ENCODE measurements at places on chromosomes 12 and 14.

GRCh38 chr12:52522346-52523011 is 2.3 kb upstream of the KRT5 start:
- DNase-seq = no peak

DNA sequence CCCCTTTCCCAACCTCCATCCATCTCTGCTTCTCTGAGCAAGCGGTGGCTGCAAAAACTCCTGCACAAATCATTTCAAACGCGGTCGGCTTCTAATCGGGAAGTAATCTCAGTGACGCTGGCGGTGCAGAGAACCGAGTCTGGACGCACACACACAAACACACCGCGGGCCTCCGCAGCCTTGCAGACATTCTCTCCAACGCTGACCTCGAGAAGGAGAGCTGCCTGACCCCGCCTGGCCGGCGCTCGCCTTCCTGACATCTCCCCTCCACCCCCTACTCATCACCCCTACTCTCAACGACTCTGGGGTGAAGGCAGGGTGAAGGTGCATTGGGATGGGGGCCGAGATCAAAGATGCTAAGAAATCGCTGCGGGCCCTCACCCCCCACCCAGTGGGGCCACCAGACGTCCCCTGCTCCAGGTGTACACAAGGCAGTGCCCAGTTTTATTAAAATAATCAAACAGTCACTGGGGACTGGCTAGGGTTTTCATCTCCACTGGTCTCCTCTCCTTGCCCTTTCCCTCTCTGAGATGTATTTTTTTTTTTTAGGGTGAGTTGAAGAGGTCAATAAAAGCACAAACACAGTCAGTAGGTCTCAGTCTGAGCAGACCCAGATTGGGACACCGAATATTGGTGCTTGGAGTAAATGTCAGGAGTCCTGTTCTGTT is 506 bp upstream of the TBX5 start:
- DNase-seq = no peak

DNA sequence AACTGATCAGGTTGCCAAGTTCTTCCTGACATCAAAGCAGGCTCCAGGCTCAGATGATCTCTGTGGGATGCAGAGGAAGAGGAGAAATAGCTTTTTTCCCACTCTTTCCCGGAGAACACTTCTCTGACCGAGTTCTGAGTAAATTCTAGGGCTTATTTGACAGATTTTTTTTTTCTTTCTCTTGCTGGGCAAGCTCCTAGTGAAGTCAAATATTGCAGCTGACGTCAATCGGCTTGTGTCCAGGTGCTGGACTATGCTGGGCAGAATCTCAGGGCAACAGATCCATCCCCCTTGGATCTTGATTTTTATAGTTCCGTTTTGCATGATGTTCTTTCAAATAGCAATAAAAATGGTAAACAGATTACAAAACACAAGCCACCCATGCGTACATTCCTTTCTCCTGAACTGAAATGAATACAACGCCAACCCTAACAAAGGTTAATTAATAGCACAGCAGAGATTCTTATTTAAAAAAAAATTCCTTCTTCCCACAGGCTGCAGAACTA is 182.2 kb downstream of the NOVA1 start:
- DNase-seq = no peak

GRCh38 chr12:89959179-89959578 is 250.5 kb upstream of the ATP2B1 start:
- no peak for DNase-seq

GRCh38 chr14:59631237-59631636 is 54.6 kb upstream of the CCDC175 start:
- no peak for DNase-seq

- DNase-seq = no peak
Measured at GRCh38 chr14:79278286-79278797, 933.0 kb downstream of the DIO2 start.

GRCh38 chr12:62931477-62931876 is 3.5 kb downstream of the PPM1H start:
- DNase-seq = no peak

GRCh38 chr12:114678028-114678427 is 5.9 kb downstream of the TBX3 start:
- no peak for DNase-seq

GRCh38 chr12:99505805-99506204 is 141.7 kb upstream of the GARIN6 start:
- DNase-seq = no peak

DNA sequence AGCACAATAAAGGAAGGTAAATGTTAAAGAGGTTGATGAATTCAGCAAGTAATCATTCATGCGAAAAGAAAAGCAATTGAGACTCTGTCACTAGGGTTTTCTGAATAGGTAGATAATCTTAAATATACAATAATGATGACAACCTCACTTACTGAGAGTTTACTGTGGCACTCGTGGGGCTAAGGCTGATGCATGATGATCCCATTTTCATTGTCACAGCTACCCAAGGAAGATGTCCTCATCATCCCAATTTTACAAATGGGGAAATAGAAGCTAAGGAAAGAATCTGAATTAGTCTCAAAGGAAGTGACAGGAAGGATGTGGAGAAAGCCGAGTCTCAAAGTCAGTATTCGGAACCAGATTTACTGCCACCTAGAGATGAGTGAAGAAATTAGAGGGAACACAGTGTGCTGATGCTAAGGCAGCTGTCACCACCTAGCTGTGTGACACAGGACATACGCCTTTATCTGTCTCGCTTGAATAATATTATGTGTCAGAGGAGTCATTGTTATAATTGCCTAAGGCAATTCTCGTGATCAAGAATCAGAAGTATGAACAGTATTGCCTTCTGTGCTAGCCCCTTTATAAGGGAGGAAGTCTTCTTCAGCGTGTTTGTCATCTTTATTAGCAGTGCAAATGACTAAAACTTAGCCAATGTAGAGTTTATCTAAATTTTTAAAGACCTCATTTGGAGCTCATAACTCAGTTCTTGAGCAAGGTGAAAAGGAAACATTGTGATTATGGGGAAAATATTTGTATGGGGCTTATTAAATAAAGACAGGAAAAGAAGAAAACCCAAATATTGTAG is 63.2 kb downstream of the ERGIC2 start:
- no peak for DNase-seq

DNA sequence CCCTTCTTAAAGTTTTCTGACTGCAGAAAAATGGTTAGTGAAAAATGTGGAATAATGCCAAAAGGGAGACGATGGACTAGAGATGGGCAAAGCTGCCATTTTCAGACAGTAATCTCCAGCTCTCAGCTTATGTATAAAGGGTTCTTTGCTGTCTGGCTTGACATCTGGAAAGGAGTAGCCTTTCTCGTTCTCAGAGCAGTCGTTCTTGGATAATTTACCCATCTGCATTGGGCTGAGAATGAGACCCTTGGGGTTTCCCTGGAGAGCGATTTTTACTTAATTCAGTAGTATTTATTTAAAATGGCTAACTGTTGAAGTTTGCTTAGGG is 1.2 kb downstream of the NUDT4 start:
- no peak for DNase-seq

GRCh38 chr12:132085291-132085635 is 58.9 kb downstream of the DDX51 start:
- DNase-seq = no peak

DNA sequence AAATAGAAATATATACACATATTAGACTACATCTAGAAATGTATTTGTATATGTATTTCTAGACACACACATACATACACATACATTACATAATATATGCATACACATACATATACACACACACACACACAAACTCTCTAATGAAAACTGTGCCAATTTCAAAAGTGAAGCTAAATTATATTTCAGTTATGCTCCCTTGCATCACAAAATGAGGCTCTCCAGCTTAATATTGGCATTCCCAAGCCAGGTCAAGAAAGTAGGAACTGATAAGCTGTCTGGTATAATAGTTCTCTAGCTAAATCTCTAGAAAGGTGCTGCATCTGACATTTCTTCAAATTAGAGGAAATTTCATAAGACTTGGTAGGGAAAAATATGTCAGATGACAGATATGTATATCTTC is 56.9 kb downstream of the GARIN6 start:
- DNase-seq = no peak

GRCh38 chr14:90499908-90500664 is 103.3 kb downstream of the CALM1 start:
- DNase-seq = no peak

- DNase-seq = no peak
Measured at GRCh38 chr14:61562321-61563161, 132.8 kb upstream of the HIF1A start.

- DNase-seq = no peak
Measured at GRCh38 chr14:58747181-58747580, 109.4 kb downstream of the DACT1 start.

GRCh38 chr12:132424811-132425210 is 65.1 kb upstream of the FBRSL1 start:
- no peak for DNase-seq

- DNase-seq = no peak
Measured at GRCh38 chr12:126742241-126742641, 1524.7 kb upstream of the TMEM132C start.

GRCh38 chr12:116595186-116595585 is 36.0 kb downstream of the MAP1LC3B2 start:
- no peak for DNase-seq

DNA sequence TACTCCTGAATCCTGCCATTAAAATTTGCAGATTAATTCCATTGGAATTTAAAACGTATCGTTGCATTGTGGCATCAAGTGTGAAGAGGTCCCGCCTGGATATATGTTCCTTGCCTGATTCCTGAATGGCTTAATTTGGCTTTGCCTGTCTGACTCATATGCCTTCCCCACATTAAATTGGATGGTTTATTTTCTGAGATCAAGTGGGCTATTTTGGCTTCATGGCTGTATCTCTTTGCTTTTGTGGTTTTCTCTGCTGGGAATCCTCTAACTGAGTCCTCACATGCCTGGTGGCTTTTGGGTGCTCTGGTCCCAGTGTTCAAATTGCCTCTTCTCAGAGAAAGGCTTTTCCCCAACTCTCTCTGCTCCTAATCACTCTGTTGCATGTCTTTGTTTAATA is 127.9 kb upstream of the DYRK2 start:
- no peak for DNase-seq

DNA sequence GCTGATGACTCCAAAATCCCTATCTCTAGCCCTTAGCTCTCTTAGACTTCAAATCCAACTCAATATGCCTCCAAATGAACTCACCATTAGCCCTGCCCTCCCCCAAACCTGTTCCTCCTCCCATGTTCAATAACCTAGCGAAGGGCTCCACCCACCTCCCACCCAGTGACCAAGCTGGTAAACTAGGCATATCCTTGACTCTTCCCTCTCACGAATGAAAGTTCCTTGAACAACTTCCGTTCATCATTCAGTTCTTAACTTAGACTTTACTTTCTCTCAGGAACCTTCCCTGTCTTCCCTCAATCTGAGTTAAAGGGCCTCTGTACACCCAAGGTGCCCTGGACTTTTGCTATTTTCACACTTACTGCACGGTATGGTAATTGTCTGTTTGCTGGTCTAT is 1.9 kb upstream of the KLHDC1 start:
- no peak for DNase-seq

DNA sequence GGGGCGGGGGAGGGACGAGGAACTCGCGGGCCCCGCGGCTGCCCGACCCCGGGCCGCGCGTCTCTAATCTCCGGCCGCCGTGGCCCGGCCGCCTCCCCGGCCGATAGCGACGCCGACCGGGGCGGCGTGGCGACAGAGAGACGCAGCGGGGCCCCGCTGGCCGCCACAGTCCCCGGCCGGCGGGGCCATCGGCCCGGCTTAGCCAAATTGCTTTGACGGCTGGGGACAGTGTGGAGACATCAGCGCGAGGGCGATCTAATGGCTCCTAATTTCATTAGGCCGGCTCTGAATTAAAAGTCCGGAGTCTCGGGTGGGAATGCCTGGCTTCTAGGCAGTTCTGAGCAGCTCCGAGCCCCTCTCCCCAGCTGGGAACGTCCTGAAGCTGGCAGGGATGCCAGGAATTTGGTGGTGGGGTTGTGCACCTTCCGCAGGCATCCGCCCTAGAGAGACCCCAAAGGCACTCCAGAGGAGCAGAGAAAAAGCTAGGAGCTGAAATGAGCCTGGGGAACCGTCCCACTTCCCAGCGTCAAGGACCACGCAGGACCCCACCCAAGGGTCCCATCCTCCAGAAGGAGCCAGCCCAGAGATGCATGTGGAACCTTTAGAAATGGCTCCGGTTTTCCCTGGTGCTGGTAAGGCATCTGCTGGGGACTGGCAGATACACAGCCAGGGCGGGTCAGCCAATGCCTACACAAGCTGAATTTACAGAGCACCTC is 9.6 kb downstream of the TBX5 start:
- DNase-seq = no peak

- DNase-seq = no peak
Measured at GRCh38 chr14:21702316-21702715, 28.7 kb upstream of the OR4E1 start.

- no peak for DNase-seq
Measured at GRCh38 chr12:3896801-3897351, 23.7 kb upstream of the PARP11 start.

- DNase-seq = no peak
Measured at GRCh38 chr12:14216405-14217294, 148.8 kb upstream of the ATF7IP start.

- no peak for DNase-seq
Measured at GRCh38 chr12:49961111-49961922, at the start of gene AQP5. AQP5 (plus strand) TSS chr12:49961872; CDS start chr12:49962018, 146 bp downstream.

DNA sequence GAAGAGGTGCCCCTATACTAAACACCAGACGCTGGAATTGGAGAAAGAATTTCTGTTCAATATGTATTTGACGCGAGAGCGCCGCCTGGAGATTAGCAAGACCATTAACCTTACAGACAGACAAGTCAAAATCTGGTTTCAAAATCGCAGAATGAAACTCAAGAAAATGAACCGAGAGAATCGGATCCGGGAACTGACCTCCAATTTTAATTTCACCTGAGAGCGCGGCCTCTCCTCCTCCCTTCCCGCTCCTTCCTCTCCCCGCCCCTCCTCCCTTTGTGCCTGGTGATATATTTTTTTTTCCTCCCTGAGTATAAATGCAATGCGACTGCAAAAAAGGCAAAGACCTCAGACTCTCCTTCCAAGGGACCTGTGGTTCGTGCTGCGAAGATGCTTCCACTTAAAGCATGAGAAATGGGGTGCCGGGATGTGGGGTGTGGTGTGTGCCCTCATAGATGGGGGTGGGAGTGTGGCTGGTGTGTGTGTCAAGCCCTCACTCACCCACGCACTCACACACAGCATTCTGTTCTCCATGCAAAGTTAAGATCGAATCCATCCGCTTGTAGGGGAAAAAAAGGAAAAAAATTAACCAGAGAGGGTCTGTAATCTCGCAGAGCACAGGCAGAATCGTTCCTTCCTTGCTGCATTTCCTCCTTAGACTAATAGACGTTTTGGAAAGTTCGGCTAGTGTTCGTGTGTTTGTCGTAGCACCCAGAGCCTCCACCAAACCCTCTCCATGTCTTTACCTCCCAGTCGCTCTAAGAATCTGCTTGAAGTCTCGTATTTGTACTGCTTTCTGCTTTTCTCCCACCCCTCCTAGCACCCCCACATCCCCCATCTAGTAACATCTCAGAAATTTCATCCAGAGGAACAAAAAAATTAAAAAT is 4.5 kb downstream of the HOXC10 start:
- DNase-seq = no peak
